ENCODE measurements at places on chromosomes 4 and X.
A peak's percentile ranks its signal among the peaks of the same experiment; 100 is the strongest.

GRCh38 chrX:150080497-150080896 is 142.2 kb upstream of the EOLA2 start:
- DNase-seq, result no peak

- no peak for DNase-seq
Observed at GRCh38 chrX:129700536-129700935, 38.2 kb upstream of the XPNPEP2 start.

GRCh38 chr4:123345137-123345934 is 51.3 kb upstream of the SPRY1 start:
- no peak for DNase-seq

GRCh38 chrX:20029728-20030127 is 38.9 kb upstream of the BCLAF3 start:
- DNase-seq, result no peak

GRCh38 chrX:48940404-48940955 is 16.9 kb downstream of the OTUD5 start:
- DNase-seq, result no peak

- no peak for DNase-seq
Observed at GRCh38 chr4:117549524-117549923, 464.1 kb upstream of the TRAM1L1 start.

GRCh38 chrX:136665258-136665900 is 17.4 kb downstream of the CD40LG start:
- DNase-seq, result no peak

- DNase-seq, result no peak
Observed at GRCh38 chr4:34492414-34492813, 1751.9 kb downstream of the ARAP2 start.

DNA sequence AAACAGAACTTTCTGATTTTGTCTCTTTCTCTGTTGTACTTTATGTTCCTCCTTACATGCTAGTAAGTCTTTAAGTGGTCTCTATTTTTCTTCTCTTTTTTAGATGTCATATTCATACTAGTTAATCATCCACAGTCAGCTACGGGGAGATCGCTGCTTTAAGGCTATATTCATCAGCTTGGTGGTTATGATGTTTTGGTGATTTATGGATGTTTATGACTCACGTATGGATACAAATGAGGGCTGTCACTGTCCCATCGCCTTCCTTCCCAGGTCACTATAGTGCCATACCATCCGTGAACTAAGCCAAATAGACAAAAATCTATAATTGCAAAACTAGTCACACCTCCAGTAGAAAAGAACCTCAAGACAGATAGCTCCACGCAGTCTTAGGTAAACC is 296.8 kb upstream of the AADAT start:
- no peak for DNase-seq

DNA sequence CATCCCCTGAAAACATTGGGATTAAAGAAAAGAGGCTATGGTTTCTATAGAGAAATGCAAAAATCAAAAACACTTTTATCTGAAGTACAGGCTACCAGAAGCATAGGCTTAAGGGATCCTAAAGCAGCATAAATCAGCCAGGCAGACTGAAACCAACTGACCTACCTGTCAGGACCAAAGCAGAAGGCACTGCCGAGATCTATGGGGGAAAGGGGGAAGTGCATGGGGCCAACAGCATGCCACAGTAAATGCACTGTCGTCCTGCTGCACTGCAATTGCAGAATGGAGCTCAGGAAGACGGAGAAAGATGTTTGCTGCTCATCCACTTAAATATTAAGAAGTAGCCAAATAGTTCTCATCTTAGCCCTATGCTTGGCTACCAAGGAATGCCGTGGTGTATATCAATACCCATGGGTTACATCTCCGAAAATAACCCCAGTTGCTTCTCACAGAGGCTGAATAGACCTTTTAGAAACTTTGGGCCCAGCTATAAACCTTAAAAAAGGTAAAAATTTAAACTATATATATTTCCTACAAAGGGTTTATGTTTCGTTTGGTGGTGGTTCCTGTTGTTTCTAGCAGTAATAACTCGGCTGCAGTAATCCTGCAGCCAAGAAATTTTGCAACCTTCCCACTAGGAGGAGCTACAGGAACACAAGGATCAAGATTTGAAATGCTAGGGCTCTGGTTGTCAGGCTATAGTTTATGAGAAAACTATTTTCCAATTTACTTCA is 312.2 kb upstream of the DIAPH2 start:
- DNase-seq, result no peak

DNA sequence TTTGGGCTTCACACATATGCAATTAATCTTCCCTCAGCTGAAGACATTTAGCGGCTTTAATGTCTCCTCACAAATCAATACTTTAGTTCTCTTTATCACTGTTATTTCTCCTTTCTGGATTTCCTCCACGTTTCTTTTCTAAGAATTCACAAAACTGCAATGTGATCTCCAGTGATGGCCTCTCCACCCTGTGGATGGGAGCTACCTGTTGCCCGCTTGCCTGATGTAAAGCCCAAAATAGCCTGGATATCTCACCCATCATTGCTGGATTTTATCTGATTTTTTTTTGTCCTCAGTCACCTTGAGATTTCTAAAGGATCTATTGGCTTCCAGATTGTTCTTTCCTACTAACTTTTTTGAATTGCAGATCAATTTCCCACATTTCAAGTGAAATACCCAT is 129.3 kb upstream of the FAM241A start:
- no peak for DNase-seq

- no peak for DNase-seq
Observed at GRCh38 chrX:75071334-75071733, 84.7 kb downstream of the ABCB7 start.

- peak; percentile 58 for DNase-seq
Observed at GRCh38 chr4:82630079-82630478, 68.3 kb upstream of the TMEM150C start.

DNA sequence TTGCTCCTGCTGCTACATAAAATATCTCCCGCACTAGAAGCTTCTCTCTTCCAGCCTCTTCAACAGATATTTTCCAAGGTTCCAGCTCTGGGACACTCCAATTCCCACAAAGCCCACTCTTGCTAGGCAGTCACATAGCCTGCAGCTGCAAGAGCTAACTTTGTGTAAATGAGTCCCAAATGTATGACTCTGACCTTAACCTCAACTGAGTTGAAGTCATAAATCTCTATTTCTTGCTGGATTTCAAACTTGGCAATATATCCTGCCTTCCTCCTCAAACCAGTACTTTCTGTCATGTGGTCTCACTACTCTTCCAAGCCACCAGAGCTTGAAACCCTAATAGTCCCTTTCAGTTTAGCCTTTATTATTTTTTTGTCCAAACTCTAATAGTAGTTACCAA is 315.4 kb upstream of the GRIA3 start:
- DNase-seq, result no peak

DNA sequence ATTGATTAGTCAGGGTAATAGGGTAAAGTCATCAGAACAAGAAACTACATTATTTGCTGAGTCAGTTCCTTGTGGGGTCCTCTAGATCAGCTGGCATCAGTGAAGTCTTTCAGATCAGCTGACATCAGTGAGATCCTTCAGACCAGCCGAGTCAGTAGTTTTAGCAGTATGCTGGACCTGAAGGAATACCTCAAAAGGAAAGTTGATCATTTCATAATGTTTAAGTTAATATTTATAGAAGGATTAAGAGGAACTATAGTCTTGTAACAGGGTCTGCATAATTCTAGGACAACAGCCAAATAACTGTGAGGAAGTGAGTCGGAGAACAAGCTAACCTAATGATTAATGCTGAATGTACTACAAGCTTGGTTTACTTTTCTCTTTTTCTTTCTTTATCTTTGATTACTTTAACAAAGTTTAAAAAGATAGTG is 958 bp upstream of the UGT2B7 start:
- no peak for DNase-seq

DNA sequence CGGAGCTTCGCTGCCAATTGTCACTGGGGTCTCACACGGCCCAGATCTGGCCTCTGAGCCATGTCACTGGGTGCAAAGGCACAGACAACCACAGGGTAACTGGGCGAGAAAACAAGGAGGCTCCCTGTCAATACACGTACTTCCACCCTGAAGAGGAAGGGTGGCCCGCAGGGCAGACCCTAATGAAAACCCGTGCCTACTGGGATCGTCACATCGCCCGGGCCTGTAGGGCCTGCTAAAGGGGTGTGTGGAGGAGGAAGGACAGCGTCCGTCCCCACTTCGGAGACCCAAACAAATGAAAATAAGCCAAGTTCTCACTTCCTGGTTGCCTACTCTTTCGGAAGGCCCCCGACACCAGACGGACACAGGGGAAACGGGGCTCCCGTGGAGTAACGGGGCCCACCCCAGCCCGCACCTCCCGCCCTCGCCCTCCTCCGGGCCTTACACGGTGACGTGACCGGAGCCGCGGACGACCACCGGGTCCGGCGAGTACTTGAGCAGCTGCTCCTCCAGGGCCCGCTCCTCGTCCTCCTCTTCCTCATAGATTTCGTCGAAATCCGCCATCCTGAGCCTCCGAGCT is 578 bp downstream of the CHIC2 start:
- peak; percentile 60 for DNase-seq

GRCh38 chrX:10582945-10583344 is 37.4 kb downstream of the MID1 start:
- DNase-seq, result no peak

- DNase-seq, result no peak
Observed at GRCh38 chrX:78322863-78323262, 4.5 kb downstream of the CYSLTR1 start.

DNA sequence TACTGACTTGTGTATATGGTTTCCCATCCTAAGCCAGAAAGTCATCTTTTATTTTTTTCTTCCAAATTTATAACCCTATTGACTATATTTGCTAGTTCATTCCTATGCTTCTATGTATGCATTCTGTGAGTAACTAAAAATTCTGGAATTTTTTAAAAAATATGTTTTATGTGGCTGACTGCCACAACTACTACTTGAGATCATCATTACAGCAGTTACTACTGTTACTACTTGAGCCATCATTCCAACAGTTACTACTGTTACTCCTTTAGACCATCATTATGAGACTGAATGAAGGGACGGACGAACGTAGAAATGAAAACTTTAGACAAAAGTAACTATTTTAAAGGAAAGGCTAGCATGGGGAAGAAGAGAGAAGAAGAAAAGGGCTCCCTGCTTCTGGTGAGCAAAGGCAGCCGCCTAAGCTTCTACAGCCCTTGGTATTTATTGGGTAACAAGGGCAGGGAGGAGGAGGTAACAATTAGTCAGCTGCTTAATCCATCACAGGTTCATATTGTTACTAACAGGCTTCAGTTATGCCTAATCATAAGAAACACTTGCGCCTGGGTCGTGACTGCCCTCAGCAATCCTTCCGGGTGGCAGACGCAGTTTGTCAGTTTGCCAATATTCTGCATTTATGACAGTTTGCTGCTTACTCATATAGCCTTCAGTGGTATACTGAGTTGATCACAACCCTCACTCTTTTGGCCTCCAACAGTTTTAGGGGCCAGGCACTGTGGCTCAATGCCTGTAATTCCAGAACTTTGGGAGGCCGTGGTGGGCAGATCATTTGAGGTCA is 80.4 kb downstream of the PDLIM5 start:
- DNase-seq, result peak; percentile 58

DNA sequence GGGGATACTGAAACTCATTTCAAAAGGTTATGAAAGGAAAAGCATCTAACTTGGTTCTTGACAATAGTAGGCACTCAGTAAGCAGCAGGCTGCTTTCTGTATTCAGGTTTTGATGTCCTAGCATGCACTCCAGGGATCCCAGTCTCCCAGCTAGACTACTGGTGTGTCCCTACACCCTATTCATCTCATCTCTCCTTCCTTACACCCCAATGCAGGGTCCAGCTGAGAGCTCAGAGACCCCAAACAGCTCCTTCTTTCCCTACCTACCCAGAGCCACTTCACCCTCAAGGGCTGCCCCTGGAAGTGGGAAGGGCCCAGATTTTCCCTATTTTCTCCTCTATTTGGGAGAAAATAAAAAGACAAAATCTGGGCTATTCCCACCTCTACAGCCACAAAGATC is 1.6 kb upstream of the EFNB1 start:
- DNase-seq, result no peak

DNA sequence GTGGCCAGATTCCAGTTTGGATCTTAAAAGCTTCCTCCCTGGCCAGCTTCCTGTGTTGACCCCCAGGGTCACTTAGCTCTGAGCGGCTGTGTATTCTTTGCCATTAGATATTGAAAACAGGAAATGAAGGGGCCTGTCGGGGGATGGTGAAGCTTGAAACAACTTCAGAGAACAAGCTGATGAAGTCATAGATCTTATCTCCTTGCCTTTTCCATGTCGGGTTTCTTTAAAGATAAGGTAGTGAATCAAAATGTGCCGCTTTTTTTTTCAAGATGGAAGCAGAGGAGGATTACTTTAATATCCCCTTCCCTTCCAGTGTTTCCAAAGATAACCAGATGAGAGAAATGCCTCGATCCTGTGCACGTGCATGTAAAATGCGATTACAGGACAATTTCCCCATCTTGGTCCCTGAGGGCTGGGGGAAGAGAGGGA is 508.5 kb downstream of the MID1IP1 start:
- DNase-seq, result peak; percentile 1

DNA sequence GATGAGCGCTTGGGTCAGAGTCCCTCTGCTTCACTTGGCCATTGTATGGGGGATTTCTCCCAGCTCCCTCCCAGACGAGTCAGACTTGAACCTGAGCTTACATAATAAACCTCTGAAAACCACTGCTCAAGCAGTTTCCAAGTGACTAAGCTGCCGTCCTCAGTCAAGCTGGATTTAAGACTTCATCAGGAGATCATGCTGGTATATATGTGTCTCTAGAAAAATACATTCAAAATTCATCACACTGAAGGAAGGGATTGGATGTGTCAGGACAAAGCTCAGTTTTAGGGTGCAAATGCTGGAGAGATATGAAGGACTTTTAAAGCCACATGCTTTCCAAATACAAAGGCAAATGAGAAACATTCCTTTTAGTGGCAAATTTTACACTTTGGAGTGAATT is 114.3 kb downstream of the QDPR start:
- no peak for DNase-seq

GRCh38 chrX:151478058-151478457 is 81.1 kb downstream of the VMA21 start:
- no peak for DNase-seq

DNA sequence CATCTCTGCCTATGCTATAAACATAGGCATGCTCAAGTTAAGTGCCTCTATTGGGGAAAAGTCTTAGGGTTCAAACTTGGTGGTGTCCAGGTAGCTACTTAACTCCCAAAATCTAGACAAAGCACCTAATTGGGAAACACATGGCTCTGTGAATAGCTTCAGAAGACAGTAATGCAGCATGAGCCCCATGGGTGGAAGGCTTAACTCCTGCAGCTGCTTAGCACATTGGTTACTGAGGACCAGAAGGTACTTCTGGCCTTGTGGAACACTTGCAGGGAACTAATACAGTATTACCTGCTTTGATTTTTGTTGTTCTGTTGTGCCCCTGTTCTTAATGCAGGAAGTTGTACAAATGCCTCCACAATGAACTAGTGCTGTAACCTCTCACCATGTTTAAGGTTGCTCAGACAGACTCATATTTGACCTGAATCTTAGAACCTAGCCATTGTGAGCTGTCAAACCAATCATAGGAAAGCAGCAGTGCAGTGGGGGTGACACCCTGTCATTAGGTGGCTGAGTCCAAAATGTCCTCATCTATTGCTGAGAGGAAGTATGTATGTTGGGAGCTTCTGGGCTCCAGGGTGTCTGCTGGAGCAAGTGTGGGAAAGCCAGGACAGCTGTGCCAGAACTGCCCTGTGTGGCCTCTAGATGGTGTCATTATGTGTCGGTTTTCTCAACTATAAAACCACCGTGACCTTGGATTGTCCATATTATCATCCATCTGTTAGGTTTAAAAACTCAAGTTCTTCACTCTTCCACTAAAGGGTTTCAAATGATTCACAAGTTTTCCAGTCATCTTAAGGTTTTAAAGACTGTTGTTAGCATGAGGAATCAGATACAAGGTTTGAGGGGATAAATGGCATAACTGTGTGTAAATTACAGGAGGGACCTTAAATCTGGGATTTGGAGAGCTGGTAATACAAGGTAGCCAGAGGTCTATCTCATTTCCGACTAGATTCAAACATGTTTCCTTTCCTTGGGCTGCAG is 69.9 kb upstream of the WDR1 start:
- DNase-seq, result no peak
